ENCODE measurements at places on chromosomes 7 and 10.

DNA sequence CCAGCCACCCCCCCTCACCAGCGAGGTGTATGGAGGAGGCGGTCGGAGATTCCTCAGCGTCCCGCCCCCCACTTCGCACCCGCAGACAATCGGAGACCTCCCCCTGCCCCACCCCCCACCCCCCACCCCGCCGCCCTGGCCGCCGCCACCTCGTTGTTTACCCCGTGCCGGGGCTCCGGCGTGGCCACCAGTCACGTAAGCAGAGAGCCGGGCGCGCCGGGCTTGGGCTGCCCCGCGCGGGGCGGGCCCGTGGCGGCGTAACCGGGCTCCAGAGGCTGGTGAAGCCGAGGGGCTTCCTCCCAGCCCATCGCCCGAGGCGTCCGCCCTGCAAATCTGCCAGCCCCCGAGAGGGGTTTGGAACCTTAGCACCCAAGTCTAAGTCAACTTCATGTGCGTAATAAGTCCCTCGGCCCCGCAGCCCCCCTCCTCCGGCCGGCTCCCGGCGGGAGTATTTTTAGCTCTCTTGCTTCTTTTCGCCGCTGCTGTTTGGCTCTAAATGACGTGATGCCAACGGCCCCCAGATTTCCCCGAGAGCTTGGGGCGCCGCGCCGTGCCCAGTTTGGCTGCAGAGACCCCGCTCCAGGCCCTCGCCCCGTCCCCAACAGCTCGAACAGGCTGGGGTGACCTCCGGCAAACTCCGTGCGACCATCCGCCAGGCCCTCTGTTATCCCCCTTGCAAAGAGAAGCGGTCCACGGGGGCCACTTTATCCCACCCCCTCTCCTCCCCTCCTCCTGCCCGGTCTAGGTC lies 2.7 kb downstream of the MXI1 start:
- peak; percentile 78 for DNase-seq

DNA sequence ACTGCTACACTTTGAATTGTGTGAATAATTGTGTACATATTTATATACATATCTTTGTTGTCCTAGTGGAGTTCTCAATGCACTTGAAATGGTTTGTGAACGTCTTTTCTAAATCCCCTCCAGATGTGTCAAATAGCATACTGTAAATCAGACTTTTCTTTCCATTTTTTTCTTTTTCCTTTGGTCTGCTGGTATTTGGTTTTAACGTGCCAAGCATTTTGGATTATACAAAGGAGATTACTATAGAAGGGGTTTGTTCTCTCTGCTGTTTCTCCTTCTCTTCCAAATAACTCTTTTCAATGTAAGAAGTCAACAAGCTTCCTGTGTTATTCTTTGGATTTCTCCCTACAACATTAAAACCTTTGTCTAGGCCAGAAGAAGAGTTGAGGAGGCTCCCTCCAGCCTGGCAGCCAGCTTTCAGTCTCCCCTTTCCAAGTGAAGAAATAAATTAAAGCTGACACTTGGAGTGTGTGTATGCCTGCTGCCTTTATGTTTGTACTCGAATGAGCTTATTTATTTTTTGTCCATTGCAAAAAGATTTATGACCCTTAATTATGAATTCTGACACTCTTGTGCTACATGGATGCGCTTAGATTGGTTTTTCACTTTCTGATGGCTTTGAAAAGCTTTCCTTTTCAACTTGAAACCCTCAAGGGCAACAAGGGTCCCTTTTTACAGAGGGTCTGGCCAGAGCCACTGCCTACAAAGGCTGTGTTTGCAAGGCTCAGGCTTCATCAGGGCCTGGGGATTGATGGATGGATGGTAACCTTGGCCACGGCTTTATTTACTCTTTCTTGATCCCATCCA lies 107.8 kb downstream of the RAB18 start:
- no peak for DNase-seq

GRCh38 chr10:73588656-73589055 lies 2.5 kb downstream of the USP54 start:
- DNase-seq = no peak

DNA sequence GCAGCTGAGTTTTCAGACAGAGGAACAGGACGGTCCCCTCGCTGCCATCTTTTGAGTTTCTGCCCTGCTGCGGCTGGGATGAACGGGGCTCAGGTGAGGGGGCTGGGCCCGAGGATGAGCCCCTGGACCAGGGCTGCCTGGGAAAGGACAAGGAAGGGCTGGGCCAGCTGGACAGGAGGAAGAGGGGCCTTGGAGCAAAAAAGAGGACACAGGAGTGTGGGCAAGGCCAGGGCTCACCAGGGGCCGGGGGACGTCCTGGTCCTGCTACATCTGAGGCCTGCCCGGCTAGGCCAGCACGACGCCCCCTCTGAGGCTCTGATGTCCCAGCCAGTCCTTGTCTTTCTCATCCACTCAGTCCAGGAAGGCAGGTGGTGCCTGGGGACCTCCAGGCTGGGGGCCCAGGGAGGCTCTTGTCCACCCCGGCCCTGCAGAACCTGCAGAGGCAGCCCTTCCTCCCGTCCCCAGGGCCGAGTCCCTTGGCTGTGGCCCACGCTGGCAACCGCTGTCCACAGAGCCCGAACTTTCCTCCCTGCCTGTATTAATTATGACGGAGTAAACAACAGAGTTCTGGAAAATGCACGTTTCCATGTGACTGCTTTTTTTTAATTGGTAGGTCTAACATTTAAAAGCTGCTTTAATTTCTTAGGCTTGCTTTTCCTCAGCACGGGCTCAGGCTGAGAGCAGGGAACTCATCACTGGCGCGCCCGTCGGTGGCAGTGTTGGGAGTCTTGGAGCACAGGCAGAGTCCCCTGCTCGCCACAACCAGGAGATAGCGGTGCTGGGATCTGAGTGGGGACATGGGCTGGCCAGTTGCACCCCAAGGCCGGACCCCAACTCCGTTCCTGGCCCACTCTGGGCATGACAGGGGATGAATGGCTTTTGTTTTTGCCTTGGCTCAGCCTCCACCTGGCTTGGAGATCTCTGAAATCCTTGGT lies 187.7 kb downstream of the ELFN1 start:
- DNase-seq = no peak

DNA sequence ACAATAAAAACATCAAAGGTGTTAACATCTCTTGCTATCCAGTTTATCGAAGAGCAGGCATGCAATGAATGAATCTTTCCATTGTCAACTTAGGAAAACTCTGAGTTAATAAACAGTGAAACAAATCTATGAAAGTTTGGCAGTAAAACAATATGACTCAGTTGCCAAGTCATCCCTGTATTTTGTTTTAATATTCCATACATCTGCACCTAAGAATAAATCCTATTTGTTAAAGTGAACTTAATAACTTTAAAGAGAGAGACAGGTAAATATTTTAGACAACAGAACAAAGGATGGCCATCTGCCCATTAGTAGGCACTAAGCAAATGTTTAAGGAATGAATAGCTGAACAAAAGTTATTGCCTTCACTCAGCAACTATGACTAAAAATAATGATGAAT lies 700.5 kb upstream of the CELF2 start:
- no peak for DNase-seq

DNA sequence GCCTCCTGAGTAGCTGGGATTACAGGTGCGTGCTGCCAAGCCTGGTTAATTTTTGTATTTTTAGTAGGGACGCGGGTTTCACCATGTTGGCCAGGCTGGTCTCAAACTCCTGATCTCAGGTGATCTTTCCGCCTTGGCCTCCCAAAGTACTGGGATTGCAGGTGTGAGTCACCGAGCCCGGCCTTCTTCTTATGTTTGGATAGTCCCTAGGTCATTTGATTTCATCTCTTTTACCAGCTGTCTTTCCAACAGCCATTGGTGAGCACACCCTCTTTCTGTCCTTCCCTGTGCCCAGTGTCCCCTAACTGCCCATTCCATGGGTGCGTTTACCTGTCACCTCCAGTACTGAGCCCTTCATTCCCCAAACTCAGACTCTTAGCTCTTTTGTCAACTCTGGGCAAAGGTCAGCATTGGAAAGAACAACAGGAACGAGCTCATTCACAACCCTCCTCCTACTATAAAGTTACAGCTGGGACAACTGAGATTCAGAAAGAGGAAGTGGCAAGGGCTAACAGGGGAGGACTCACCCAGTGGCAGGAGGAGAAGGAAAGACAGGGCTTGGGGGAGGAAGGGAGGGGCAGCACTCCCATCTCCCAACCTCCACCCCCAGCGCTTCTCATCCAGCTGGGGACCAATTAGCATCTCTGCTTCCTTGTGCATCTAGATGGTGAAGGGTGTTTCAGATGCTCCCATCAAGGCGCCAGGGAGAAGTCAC lies 5.6 kb downstream of the SSC4D start:
- DNase-seq = no peak

GRCh38 chr10:13822490-13822889 lies 235.7 kb downstream of the PRPF18 start:
- DNase-seq = no peak

- DNase-seq = no peak
These were observed 58.7 kb downstream of the ITGA8 start for GRCh38 chr10:15660990-15661389.

GRCh38 chr7:7330997-7331396 lies 148.7 kb downstream of the C1GALT1 start:
- DNase-seq = no peak

GRCh38 chr10:15168291-15168785 lies at the start of gene NMT2:
Gene NMT2, minus strand, starts transcription at chr10:15168693. Its CDS starts 81 bp downstream, at chr10:15168612.
- DNase-seq = no peak

DNA sequence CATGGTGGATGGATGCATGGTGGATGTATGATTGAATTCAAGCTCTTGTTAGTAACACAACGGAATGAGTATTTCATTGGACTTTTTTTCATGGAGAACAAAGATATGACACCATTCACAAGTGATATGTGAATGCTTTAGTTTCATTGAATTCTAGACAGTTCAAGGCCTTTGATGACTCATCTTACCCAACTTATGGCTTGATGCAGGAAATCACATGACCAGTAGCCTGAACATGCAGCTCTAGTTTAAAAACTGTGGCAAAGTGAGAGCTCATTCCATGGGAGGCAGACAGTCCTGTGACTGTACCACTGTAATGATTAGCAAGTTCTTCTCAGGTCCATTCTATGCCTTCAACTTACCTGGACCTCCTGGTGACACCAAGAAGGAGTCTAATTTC lies 1239.3 kb downstream of the TYW1 start:
- no peak for DNase-seq

DNA sequence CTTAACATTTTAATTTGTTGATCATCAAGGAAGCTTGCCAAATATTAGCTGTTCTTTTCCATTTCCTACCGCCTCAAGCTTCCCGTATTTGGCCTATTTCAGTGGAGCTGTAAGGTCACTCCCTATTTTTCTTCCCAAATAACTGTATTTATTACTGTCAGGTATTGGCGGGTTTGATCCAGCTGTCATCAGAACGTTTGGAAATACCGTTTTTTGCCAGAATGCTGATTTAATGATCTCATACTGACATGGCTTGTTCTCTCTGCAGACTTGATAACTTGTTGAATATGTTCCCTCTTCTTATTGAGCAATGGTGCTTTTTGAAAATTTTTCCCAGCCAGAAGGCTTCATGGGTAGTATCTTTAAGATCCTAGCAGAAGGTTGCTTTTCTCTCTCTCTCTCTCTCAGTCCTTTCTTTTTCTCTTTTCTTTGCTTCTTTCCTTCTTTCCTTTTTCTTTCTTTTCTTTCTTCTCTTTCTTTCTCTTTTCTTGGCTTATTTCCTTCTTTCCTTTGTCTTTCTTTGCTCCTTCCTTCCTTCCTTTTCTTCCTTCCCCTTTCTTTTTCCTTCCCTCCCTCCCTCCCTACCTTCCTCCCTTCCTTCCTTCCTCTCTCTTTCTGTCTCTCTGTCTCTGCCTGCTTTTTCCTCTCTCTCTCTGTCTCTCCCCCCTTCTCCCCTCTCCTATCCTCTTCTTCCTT lies 42.1 kb downstream of the CUX1 start:
- no peak for DNase-seq

DNA sequence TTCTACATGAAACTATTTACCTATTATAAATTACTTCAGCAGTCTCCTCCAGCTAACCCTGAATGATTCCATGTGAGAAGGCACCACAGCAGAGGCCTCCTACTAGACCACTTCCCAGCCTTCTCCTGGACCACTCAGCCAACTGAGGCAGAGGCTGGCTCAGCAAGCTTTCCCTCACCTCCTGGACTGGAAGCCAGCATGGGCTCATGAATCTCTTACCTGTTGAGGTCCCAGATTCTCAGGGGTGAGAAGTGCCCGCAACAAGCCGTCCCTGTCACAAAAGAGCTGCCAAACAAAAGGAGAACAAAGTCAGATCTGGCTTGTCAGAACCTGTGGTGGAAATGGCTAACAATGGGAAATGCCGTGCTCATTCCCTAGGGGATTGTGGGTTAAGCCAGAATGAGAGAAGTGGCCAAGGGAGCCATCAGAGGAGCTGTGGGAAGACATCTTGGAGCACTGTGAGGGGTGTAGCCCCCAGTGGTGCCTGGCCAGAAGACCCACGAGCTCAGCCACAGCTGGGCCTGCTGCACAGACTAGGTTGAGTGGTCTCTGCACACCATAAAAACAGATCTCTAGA lies 36.5 kb downstream of the DPCD start:
- no peak for DNase-seq

GRCh38 chr7:92508946-92509345 lies 19.4 kb downstream of the PEX1 start:
- DNase-seq = no peak

- no peak for DNase-seq
These were observed 1.2 kb downstream of the MICALL2 start for GRCh38 chr7:1457949-1458682.
